ENCODE measurements at places on chromosomes 3 and 15.

DNA sequence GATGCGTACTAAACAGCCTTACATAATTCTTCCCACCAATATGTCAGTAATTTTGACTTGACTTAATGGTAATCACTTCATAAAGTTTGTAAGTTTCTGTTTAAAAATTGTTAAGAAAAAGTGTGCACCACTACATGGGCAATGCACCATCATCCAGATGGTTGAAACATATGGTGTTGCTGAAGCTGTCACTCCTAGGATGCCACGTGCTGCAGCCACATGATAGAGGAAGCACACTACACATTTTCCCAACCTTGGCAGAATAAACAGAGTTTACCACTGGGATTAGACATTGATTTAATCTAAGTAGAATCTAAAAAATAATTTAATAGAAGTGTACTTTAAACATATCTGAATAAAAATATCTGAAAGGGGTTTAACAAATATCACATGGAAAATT, 1209.9 kb downstream of the NSUN3 start:
- no peak for DNase-seq

- no peak for DNase-seq
Measured at GRCh38 chr3:140056047-140056446, 121.1 kb downstream of the CLSTN2 start.

- no peak for DNase-seq
Measured at GRCh38 chr3:100993309-100993708, at the start of gene ABI3BP. TSS of gene ABI3BP (minus strand) at chr3:100993421. CDS start at chr3:100993384, 37 bp downstream.

DNA sequence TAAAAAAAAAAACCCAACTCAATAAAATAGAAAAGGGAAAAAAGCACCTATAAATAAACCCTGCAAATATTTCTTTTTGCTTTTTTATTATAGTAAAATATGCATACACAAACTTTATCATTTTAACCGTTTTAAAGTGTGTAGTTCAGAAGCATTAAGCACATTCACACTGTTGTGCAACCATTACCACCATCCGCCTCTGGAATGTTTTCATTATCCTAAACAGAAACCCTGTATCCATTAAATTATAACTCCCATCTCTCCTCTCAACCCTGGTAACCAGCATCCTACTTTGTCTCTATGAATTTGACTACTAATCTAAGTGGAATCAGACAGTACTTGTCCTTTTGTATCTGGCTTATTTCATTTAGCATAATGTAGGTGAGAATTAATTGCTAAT, 15.0 kb downstream of the CDCP1 start:
- no peak for DNase-seq

DNA sequence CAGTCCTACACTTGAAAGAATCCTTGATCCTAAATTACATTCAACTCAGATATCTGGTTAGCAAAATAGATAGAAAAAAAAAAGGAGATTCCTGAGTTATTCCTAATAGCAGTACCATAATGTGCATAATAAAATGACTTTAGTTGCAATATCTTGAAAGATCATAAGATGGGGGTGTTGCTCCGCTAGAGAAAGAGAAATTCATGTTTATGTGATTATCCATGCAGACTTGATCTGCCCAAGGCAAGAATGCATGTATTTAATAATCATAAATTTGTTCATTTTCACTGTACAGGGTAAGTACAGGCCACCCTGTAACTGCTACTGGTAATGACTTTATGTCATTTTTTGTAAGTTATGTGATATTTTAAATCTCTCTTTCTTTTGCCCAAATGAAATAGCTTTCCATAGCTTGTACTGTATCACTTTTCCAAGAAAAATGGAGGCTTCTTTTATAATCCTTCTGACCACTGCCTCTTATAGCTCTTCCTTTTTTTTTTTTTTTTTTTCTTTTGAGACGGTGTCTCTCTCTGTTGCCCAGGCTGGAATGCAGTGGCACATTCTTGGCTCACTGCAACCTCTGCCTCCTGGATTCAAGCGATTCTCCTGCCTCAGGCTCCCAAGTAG, 84.6 kb downstream of the HCN4 start:
- no peak for DNase-seq

- no peak for DNase-seq
Measured at GRCh38 chr3:181919375-181919774, 207.7 kb downstream of the SOX2 start.

DNA sequence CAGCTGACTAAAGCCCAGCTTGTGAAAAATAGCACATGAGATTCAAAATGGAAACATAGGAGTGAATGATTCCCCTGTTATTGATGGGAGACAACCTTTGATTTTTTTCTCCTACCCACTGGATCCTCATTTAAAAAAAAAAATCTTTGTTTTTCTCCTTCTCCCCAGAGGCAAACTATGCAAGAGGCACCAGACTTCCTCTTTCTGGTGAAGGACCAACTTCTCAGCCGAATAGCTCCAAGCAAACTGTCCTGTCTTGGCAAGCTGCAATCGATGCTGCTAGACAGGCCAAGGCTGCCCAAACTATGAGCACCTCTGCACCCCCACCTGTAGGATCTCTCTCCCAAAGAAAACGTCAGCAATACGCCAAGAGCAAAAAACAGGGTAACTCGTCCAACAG, 2.6 kb downstream of the CACNA1D start:
- DNase-seq: no peak

DNA sequence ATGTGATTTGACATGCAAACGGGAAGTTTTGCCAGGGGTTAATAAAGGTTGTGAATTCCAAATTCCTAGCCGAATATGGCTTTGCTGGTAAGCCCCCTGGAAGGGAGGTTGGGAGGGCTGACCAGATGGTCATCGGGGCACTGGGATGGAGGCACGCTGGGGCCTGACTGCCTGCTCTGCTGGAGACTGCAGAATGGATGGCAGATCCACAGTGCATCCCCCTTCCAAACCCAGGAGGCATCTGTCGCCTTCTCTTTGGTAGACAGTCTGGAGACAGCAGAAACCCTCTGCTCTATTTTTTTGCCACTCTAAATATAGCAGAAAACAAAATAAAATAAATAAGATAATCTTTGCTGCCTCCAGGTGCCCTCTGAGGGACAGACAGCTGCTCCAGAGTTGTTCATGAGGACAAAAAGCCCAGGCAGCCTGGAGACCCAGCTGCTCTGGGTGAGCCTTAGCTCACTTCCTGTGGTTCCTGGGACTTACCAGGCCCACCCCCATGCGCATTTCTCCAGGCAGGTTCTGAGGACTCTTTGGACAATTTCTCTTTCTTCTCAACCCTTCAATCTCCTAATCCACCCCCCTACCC, 6.1 kb upstream of the SPTBN5 start:
- DNase-seq: no peak

DNA sequence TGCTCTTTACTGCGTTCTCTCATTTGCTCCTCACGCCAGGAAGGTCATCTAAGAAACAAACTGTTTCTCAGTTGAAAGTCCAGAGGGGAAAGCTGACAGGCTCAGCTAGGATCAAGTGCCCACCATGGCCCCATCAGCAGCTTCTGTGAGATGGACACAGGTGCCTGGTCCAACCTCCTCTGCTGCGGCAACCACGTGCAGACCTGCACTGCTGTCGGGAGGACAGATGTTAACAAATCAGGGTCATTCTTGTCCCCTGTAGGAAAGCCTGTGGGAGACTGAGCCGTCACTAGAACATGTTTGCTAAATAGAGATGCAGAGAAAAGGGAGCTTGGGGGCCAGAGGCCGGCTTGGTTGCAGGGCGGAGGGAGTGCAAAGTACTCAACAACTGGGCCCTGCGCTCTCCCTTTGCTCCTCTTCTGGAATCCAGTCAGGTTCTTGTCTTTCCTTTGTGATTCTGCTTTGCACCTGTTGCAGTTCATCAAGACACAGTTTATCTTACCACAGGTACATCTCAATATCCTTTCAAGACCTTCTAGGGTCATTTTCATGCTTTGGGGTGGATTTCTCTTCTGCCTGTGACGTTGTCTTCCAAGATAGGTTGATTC, 20.9 kb downstream of the GPD1L start:
- DNase-seq: no peak

GRCh38 chr3:182450942-182451787, 342.1 kb upstream of the ATP11B start:
- DNase-seq: no peak

- DNase-seq: no peak
Measured at GRCh38 chr3:187012609-187013051, 82.3 kb downstream of the ST6GAL1 start.

DNA sequence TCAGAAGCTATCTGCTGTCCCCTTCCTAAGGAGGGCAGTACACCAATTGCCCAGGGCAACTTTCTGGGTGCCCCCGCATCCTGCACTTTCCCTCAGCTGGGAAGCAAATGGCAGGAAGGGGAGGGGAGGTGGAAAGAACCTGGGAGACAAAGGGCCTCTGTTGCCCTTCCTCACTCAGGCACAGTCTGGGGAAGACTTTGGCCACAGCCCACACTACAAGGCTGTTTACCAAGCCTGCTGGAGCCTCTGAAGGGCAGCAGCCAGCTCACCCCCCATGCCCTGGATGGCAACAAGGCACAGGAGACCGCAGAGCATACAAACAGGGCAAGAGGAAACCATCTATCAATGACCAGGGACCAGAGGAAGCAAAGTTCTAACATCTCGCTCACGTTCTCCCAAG, 42.4 kb downstream of the ARRDC4 start:
- no peak for DNase-seq

DNA sequence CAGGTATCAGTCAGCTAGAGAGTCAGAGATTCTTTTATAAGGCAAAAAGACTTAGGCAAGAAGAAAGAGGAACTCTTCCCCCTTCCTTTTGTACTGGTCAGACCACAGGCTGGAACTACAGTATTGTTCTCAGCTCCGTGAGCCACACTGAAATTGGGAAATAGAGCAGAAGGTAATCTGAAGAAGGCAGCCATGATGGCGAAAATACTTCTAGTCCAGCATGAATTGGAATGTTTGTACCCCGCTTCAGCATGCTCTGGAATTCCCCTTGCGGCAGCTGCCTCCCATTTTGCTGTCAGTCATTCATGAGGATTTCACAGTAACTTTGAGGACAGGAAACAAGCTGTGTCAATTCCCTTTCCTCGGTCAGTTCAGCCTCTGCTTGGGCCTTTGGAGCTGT, 96.2 kb downstream of the CORO2B start:
- DNase-seq: no peak

DNA sequence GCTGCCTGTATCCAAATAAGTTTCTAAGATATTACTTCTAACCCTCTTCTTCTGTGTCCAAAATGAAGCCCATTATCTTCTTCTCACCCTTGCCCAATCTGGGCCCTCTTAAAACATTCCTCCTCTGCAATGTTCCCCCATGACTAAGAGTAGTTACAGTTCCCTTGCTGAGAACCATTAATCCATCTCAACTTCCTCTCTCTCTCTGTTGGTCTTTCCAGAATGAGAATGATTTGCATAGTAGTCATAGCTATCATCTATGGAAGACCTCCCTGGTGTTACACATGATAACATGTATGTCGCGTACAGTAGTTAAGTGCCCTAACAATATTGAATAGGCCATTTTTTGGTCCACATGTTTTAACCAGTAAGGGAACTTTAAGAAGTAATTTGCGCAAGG, 177.9 kb downstream of the ANXA2 start:
- DNase-seq: no peak

- DNase-seq: no peak
Measured at GRCh38 chr3:106144030-106144429, 275.2 kb upstream of the CBLB start.

- no peak for DNase-seq
Measured at GRCh38 chr3:84965141-84965540, 6.4 kb downstream of the CADM2 start.

GRCh38 chr3:101383156-101383575, 62.8 kb upstream of the IMPG2 start:
- DNase-seq: no peak

DNA sequence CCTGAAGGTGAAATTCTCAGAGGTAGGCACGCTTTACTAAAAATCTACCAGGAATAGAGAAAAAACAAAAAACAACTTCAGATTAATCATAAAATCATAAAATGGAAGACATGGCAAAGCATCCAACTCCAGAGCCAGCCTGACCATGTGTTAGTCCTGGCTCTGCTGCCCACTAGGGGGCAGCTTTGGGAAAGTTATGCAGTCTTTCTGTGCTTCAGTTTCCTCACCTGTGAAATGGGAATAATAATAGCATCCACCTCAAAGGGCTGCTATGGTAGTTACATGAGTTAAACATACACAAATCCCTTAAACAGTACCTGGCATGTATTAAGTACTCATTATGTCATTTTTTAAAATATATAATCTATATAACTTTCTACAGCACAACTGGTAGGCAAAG, 52.3 kb downstream of the WNT5A start:
- no peak for DNase-seq

GRCh38 chr3:195139091-195139875, 131.7 kb downstream of the XXYLT1 start:
- DNase-seq: no peak

- DNase-seq: no peak
Measured at GRCh38 chr3:13123013-13123654, 49.9 kb upstream of the IQSEC1 start.

DNA sequence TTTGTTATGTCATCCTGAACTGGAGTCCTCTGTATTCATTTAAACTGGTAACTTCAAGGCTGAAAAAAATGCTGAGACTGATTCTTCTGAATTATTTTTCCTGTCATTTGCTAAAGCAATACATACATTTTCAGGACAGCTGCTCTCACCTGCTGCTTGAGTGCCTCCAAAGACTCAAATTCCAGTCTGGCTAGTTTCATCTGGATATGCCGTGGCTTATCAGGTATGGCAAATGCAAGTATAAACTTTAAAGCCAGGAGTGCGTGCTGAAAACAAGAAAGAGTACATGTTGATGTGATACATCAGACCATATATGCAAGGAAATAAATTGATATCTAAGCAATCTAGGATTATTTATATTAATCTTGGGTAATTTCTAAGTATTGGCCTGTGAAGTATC, 146.1 kb downstream of the SNRK start:
- DNase-seq: no peak

DNA sequence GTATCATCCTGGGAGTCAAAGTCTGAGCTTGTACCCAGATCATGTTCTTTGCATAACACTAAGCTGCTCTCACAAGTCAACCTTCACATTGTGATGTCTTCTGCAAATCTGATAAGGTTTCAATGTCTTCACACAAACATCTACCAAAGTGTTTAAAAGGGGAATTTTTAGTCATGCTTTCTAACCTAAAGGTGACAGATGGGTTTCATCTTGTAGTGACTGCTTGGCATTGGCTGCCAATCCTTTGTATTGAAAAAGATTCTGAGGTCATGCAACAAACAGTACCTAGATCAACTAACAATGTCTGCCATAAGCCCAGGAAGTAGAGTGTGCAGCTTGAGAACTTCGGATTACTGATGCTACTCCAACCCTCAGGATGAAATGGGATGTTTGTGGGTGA, 43.6 kb upstream of the DIPK2A start:
- DNase-seq: no peak

DNA sequence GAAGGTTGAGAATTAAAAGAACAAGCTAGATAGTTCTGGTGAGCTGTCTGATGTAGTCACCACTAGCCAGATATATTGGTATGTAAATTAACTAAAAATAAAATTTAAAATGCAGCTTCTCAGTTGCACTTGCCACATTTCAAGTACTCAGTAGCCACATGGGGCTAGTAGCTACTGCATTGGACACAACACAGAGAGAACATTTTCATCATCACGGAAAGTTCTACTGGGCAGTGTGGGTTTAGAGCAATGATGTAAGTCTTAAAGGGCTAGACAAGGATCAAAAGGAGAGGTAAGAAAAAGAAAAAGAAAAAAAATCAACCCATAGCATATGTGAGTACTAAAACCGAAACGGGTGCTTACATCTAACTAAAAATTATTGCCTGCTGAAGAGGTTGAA, 282.4 kb upstream of the LRRFIP2 start:
- no peak for DNase-seq

All from GM06990 (cell line).